ENCODE measurements at places on chromosomes 7 and 10.

- no peak for DNase-seq
Measured at GRCh38 chr7:5646846-5647245, 134.6 kb downstream of the RNF216 start.

GRCh38 chr10:96238646-96239623 lies 32.4 kb downstream of the BLNK start:
- no peak for DNase-seq

DNA sequence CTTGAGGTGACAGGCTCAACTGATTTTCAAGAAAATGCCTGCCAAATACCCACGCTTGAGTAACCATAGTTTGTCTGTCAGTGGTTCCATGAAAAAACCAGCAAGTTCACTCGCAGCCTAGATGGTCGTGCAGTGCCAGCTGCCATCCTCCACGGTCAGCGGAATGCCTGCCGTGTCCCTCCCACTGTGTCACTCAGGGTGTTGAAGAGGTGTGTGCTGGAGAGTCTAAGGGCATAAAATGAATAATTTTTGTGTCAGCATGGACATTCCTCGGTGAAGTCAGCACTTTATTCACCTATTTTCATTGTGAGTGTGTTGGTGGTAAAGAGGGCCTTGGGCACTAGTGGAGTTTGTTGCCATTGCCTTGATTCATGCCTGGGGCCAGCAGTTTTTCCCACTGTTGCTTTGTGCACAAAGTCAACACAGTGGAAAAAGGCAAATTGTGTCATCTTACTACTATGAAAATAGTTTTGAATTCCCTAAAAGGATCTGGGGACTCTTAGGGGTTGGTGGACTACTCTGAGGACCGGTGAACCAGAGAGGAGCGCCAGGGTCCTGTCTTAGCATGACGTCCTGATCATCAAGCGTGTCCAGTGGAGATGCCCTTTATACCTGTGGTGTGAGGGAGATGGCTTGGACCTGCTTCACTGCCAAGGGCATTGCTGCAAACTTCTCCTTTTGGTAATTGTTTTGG lies 17.6 kb downstream of the MINDY4 start:
- no peak for DNase-seq

GRCh38 chr7:30237271-30237695 lies 47.1 kb upstream of the ZNRF2 start:
- no peak for DNase-seq

- no peak for DNase-seq
Measured at GRCh38 chr10:48820699-48821098, 118.9 kb downstream of the LRRC18 start.

- DNase-seq: no peak
Measured at GRCh38 chr10:129754211-129755050, 209.6 kb downstream of the EBF3 start.

DNA sequence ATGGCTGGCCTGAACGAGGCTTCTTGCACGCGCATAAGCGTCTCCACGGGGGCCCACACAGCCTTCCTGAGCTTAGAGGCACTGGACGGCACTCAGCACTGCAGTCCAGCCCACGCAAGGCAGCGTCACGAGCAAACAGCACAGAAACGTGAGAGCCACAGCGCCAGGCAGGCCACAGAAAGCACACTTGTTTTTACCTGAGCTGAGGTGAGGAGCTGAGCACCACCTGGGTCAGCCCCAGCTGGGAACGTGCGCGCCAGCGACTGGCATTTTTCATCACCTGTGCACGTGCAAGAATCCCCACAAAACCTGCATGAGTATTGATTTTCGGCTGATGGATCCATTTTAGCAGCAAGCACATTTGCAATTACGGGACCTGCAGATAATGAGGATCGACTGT lies 26.7 kb downstream of the IQCE start:
- no peak for DNase-seq

DNA sequence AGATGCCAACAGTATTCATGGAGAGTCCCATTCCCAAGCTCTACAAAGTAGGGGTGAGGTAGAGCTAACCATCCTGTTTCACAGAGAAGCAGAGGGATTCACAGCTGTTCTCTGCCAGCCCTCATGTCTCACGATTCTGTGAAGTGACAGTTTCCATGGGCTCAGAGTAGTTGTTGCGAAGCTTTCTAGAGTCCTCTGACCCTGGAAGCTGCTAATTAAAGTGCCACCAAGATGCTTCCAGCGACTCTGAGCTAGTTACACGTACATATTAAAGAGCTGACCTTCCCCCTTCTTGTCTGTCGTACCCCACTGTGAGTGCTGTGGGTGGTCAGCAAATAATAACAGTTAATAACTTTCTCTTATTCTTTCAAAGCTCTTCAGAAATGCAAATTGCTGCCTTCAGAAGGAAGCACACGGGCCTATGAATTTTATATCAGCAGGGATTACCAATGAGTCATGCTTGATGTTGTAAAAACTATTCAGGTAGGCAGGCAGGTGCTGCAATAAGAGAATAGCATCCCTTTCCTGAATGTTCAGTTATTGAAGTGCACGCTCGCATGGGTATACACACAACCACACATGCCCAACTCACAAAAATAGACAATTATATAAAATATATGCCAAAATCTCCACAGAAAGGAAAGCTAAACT lies 34.1 kb downstream of the DNAJB9 start:
- DNase-seq: no peak

GRCh38 chr7:140899883-140900282 lies 24.8 kb downstream of the BRAF start:
- no peak for DNase-seq

DNA sequence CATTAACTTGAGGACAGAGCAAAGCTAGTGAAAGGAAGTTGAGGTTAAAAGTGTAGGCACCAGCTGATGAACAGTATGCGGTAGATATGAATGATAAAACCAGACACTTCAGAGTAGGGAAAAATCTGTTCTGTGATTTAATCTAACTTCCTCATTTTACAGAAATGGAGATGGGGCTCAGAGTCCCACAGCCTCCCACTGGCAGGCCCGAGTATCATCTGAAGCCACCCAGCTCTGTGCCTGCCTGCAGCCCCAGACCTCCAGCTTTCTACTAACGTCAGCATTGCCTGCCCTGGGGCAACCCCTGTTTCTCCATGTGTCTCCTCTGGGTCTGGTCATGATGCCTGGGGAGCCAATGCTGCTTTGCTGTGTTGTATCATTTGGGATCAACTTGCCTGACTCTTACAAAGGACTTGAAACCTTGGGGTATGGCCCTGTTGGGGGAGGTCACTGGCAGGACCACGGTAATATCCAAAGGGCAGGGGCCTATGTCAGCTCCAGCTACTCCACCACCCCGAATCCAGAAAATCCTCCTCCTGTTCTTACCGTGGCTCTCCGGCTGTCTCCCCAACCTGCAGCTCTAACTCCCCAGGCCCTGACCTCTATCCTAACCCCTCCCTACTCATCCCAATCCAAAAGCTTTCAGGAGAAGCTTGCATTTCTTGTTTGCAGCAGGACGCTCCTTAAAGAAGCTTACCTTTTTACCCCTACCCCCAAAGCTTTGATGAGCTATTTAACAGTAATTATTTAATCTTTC lies 56.2 kb upstream of the NPY start:
- no peak for DNase-seq

- DNase-seq: no peak
Measured at GRCh38 chr10:52679117-52679516, 93.5 kb downstream of the MBL2 start.

- no peak for DNase-seq
Measured at GRCh38 chr7:66198469-66198868, 6.7 kb upstream of the TPST1 start.

- no peak for DNase-seq
Measured at GRCh38 chr10:78566284-78567111, 502.3 kb upstream of the ZMIZ1 start.

- DNase-seq: no peak
Measured at GRCh38 chr10:22005763-22006162, 2.2 kb upstream of the DNAJC1 start.

DNA sequence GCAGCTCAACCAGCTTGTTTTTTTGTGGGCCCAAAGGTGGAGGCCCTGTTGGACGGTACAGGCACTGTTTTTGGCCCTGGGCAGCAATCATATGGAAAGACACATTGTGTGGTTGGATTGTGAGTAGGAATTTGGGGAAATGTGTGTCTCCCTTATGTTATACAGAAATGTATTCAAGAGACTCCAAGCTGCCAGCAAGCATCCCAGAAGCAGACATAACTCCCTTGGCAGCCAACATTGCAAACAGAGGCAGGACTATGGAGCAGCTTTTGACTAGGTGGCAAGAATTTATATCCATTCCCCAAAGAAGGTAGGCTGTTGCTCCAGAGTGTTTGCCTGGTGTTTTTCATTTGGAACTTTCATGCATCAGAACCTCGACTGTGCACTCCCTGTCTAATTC lies 104.9 kb downstream of the BUB3 start:
- DNase-seq: no peak

GRCh38 chr10:44154956-44155355 lies 229.9 kb downstream of the CXCL12 start:
- DNase-seq: no peak

DNA sequence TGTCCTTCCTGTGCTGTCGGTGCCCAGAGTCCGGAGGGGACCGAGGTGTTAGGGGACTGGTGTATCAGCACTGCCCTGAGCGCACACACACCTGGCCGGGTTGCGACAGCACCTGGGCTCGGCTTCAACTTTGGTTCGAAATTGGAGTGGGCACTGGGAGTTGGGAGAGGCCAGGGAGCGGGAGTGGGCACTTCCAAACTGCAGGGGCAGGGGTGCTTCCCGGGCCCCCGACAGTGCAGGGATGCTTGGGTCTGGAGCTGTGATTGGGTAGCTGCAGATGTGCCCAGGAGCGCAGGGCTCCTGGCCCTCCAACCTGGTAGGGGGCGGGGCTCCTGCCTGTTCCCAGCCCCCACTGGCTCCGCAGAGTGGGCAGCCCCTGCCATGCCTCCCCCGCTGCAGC lies 7.7 kb downstream of the BBS9 start:
- no peak for DNase-seq

GRCh38 chr7:25894002-25894901 lies 257.7 kb upstream of the NFE2L3 start:
- no peak for DNase-seq
